DMS79 (cell line): ENCODE measurements at places on chromosomes 3 and 15.

- no peak for DNase-seq
These were observed 529 bp upstream of the DLEC1 start for GRCh38 chr3:38038447-38038911.

GRCh38 chr3:73602170-73602569, 22.6 kb downstream of the PDZRN3 start:
- DNase-seq: no peak

GRCh38 chr3:16846373-16847080, 38.2 kb upstream of the PLCL2 start:
- no peak for DNase-seq

DNA sequence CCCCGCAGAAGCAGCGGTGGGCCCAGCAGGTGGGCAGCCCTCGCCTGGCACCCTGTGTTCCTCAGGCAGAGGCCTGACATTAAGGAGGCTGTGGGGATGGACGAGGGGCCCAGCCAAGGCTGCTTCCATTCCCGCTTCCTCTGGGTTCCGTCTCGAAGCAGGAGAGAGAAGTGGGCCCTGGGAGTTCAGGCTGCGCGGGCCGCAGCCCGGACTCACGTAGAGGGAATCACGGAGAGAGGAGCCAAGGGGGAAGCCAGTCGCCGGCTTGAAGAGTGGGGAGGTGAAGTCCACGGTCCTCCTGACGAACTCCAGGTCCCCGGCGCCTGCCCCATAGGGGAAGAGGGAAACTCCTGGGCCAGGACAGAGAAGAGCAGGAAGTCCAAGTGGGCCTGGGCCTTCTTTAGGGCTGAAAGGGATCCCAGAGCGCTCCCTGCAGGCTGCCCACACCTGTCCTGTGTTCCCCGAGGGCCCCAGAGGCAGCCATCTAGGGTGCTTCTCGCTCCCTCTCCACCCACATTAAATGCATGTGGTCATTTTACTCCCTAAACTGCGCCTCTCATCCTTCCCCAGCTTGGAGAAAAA, 37.7 kb downstream of the MUC4 start:
- no peak for DNase-seq

- no peak for DNase-seq
These were observed 173.8 kb upstream of the BCL6 start for GRCh38 chr3:187919048-187919447.

GRCh38 chr3:48157202-48157840, 30.9 kb downstream of the CDC25A start:
- no peak for DNase-seq

GRCh38 chr3:71208211-71209095, 375.1 kb downstream of the FOXP1 start:
- DNase-seq: no peak

- DNase-seq: no peak
These were observed 88.8 kb upstream of the PPIB start for GRCh38 chr15:64251658-64252057.

- DNase-seq: no peak
These were observed 1.7 kb downstream of the ARPIN start for GRCh38 chr15:89910891-89911626.

- DNase-seq: no peak
These were observed 259.5 kb upstream of the LYSMD4 start for GRCh38 chr15:99992611-99993231.

DNA sequence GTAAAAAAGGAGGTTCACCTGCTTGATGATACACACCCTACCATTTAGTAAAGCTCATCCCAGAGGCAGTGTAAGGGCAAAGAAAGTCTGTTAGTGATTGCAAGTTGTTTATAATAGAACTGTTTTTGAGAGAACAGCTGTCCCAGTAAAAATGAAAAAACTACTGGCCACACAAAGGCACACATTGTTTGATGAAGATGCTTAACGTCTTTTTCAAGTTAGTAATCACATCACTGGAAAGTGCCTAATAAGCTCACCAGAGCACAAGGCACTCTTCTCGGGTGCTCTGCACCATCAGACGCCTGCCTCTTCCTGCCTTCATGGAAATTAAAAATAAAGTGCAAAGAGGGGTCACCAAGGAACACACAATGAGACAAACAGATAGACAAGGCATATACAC, 186.9 kb downstream of the PDZRN3 start:
- no peak for DNase-seq

DNA sequence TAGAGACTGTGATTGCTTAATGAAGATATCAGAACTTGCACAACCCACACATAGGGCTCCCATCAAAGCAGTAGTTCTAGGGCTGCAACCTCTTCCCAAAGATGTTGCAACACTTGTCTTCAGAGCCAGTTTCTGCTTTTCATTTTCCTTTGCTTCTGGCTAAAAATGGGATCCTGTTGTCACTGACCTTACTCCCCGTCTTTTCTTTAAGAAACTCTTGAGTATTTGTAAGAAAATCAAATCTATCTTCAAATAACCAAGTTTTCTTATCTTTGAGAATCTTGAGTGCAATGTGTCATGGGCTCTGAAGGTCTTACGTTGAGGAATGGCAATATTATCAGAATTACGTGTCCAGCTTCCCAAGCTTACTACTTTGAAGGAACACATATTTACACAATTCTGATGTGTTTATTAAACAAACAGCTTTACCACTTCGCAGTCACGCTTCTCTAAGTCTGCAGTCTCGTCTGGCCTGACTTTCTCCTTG, 24.1 kb downstream of the CACNA1D start:
- DNase-seq: no peak

DNA sequence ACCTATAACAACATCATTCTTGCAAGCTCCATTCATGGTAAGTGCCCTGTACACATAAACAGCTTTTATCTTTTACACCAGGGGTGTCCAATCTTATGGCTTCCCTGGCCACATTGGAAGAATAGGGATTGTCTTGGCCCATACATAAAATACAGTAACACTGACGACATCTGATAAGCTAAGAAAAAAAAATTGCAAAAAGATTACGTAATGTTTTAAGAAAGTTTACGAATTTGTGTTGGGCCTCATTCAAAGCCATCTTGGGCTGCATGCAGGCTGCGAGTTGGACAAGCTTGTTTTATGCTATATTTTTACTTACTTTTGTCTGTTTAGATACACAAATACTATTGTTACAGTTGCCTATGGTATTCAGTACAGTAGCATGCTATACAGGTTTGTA, 31.6 kb downstream of the ZNF654 start:
- no peak for DNase-seq
